ENCODE measurements at places on chromosomes 3 and 15. TPM values are rescaled to one million over a fixed set of nuclear protein-coding genes. Genes with fewer than 3 reads are reported as not detected.

The SLC28A1 gene
- 7.7 TPM for polyA plus RNA-seq

The ABI3BP gene
- 13.5 TPM for polyA plus RNA-seq

The KY gene
- 1.6 TPM for polyA plus RNA-seq

The SCAANT1 gene
- polyA plus RNA-seq: 2.3 TPM

The PDZRN3 gene
- polyA plus RNA-seq: 39.3 TPM

The ZNF774 gene
- 5.8 TPM for polyA plus RNA-seq

The B3GNT5 gene
- polyA plus RNA-seq: 25.2 TPM

The LIPH gene
- 0.75 TPM for polyA plus RNA-seq

The HYAL1 gene
- 9.4 TPM for polyA plus RNA-seq

The GADL1 gene
- 4.1 TPM for polyA plus RNA-seq

The SLC24A5 gene
- polyA plus RNA-seq: 0.65 TPM

The FOXB1 gene
- 0.20 TPM for polyA plus RNA-seq

The SOX2 gene
- 0.53 TPM for polyA plus RNA-seq

The KLHL40 gene
- not detected for polyA plus RNA-seq

The PSTPIP1 gene
- polyA plus RNA-seq: 1.4 TPM

The CCR8 gene
- polyA plus RNA-seq: not detected

The CHRNA7 gene
- polyA plus RNA-seq: 13.2 TPM

The RBP2 gene
- 1.2 TPM for polyA plus RNA-seq

The IL20RB gene
- 0.30 TPM for polyA plus RNA-seq

The SLC22A14 gene
- 1.1 TPM for polyA plus RNA-seq

The PLOD2 gene
- polyA plus RNA-seq: 162 TPM

The TM4SF4 gene
- 3.6 TPM for polyA plus RNA-seq

The MAP6D1 gene
- 1.6 TPM for polyA plus RNA-seq

The HRH1 gene
- polyA plus RNA-seq: 2.1 TPM

The MKRN2OS gene
- 2.6 TPM for polyA plus RNA-seq

Data from renal pelvis (tissue), 12 donors.